Hematopoietic multipotent progenitor cell treated with erythropoietin and hydrocortisone succinate and interleukin-3 and kit ligand, for 6 days (in vitro differentiated cells): ENCODE measurements at places on chromosomes 12 and 14.
A peak's percentile ranks its signal among the peaks of the same experiment; 100 is the strongest.

GRCh38 chr14:35138585-35138984 is 16.2 kb downstream of the PRORP start:
- no peak for DNase-seq

DNA sequence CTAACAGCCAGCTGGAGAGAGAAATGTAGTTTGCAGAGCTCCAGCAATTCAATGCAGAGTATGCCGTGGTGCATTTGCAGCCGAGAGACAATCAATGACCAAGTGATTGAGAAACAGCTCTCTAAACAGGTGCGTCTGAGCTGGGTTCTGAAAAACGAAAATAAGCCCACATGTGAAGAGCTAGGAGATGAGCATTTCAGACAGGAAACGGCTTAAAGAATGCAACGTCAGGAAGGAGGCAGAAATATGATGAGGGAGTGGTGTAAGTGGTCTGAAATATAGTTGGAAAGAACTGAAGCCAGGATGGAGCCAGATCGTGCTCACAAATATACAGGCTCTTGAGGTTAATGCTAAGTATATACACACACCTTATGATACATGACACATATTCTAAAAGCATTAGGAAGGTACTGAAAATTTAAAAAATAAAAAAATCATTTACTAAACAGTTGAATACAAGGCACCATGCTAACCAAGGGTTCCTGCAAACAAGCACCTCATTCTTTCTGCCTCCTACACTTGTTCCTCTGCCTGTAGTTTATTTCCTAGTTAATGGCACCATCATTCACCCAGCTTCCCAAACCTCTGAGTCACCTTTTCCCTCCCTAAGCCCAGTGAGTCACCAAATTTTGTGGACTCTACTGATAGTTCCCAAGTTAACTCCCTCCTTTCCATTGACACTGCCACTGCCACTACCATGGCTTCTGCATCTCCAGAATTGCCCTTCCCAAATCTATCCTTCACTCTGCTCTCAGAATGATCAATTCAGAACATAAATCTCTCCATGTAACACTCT is 2.3 kb upstream of the GARIN2 start:
- no peak for DNase-seq

DNA sequence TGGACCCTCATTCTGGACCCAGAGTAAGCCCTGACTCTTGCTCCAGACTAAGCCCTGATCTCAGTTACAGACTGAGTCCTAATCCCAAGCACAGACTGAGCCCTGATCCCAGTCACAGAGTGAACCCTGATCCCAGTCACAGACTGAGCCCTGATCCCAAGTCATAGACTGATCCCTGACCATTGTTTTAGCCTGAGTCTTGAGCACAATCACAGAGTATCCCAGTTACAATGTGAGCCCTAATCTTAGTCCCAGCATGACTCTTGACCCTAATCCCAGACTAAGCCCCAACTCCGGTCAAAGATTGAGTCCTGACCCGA is 240.6 kb downstream of the RBM19 start:
- no peak for DNase-seq

DNA sequence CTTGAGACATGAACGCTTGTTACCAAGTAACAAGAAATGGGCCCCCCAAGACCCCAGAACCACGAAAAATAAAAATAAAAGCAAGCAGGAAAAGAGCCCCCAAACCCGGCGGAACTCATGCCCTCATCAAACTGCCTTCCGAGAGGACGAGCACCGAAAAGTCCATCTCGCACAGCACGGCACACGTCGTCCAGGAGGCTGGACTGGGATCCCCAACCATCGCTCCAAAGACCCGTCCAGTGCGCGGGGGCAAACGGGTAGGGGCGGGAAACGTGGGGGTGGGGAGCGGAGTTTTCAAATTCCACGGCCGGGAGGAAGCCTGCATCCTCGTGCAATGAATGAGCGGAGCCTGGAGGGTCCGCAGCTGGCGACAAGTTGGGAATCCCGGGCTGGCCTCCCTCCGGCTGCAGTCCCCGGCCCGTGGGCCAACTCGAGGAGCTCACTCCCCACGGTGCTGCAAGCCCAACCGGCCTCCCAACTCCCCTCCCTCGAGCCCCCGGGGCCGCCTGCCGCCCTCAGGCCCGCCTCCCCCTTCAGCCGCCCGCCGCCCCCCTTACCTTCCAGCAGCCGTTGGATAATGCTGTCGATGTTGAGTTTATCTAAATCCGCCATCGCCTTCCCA is 484 bp downstream of the PPP1CC start:
- peak; percentile 37 for DNase-seq

- no peak for DNase-seq
Observed at GRCh38 chr12:115225845-115226244, 541.9 kb upstream of the TBX3 start.

GRCh38 chr12:129423041-129423580 is 480.7 kb downstream of the TMEM132D start:
- DNase-seq = no peak

DNA sequence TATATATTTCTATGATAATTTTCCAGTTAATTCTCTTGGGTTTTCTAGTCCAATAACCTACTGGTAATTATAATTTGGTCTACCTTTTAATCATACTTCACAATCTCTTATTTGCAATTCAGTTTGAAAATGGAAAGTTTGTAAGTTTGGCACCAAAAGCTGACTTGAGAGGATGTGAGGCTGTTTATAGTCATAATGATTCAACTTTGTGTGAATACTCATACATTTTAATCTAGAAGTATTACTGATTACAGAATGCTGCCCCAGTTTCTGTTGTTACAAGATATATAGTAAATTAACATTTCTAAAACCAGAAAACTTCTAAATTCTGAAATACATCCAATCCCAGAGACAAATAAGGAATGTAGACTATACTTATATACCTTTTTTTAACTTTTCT is 158.2 kb downstream of the SLC38A4 start:
- DNase-seq = no peak

GRCh38 chr12:50132505-50133135 is 20.6 kb downstream of the COX14 start:
- peak; percentile 79 for DNase-seq

- peak; percentile 12 for DNase-seq
Observed at GRCh38 chr12:114476159-114476558, 70.2 kb upstream of the TBX5 start.

DNA sequence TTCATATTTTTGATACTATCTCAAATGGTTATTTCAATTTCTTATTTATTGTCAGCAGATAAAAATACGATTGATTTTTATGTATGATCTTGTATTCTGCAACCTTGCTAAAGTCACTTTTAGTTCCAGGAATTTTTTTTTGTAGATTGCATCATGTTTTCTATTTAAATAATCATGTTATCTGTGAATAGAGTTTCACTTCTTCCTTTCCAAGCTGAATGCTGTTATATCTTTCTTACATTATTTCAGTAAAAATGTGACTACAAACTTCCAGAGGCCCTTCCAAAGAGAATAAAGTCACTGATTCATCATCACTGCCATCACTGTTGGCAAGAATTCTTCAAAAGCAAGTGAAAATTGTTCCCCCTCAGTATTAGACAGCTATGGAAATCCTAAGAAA is 104.7 kb upstream of the RAP1B start:
- DNase-seq = no peak

GRCh38 chr14:55893705-55894104 is 224.5 kb upstream of the PELI2 start:
- DNase-seq = no peak

- DNase-seq = no peak
Observed at GRCh38 chr12:24928131-24928530, 20.8 kb downstream of the BCAT1 start.

GRCh38 chr14:75461303-75461702 is 33.5 kb downstream of the JDP2 start:
- DNase-seq = no peak

DNA sequence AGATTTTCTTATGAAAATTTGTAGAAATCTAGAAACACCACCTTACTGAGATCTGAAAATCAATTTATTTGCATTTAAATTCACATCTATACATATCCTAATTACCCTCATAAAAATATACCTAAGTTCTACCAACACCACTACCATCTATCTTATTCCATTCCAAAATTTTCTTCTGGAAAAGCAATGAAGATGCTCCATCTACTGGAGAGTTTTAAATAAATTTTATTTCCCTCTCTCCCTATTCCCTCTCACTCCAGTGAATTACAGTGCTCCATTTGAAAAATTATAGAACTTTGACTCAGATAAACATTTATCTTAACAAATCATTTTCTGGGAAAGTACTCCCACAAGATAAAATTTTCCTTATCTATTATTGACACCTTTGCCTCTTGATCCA is 2.3 kb upstream of the C14orf39 start:
- DNase-seq = no peak

DNA sequence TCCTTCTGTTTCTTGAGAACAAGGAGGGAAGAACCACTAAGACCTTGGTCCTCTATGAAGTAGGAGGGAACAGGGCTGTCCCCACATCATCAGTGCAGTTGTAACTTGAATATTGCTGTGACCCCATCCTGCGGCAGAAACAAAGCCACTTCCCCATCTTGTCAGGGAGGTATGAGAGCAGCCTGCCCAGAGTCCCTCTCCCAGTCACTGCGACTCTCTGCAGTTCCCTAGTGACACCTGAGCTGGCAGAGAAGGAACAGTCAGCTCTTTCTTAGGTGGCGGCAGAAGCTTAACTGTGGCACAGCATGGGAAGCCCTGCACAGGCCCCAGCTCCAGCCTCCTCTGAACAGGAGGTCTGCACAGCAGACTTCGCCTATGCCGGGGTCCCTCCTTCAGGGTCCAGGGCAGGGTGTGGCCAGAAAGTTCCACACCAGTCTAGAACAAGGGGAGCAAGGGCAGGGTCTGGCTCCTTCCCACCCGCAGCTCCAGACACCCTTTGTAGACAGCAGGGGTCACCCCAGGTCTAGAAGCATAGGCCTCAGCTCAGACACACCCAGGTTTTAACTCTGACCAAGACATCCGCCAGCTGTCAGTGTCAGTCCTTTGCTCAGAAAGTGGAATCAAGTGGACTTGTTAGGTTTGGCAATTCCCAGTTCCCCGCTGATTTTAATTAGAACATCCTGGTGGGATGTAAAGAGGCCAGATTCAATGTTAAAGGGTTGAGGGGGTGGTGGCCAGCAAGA is 36.8 kb downstream of the DEGS2 start:
- peak; percentile 48 for DNase-seq

DNA sequence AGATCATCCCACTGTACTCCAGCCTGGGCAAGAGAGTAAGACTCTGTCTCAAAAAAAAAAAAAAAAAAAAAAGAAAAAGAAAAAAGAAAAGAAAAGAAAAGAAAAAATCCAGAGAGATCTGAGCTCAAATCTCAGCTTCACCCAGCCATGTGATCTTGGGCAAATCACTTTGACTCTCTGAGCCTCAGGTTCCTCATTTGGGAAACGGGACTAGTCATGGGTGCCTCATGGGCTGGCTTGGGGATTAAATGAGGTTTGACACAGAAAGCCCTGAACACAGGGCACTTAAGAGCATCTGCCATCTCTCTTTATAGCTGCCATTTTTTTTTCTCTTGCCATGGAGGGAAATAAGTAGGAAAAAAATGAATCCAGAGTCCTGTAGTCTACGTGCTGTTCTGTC is 86.2 kb upstream of the MYL2 start:
- no peak for DNase-seq

- no peak for DNase-seq
Observed at GRCh38 chr12:108643941-108644810, 10.5 kb upstream of the SELPLG start.

- peak; percentile 16 for DNase-seq
Observed at GRCh38 chr12:88579601-88580050, 645 bp downstream of the KITLG start.

DNA sequence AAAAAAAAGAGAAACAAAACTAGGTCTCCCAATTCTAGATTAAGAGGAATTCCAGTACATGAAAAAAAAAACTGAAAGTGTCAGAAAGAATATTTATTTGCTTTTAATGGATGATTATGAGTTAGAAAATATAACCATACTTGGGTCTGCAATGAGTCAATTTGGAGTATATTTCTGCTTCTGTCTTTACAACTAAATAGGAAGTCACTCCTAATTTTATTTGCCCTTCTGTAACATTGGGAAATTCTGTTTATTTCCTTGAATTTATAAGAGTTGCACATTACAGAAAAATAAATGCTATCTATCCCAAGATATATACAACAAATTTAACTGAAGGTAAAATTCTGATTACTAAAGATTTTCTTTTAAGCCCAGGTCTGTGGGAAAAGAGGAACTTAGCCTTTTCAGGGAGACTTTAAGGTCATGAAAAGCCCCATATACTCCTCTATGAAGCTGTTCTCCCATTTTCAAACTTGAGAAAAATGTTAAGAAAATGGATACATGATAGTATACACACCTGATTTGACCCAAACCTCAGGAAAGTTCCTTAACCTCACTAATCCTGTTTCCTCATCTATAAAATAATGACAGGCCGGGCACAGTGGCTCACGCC is 7.2 kb downstream of the SINHCAF start:
- DNase-seq = no peak

GRCh38 chr12:42568952-42569915 is 20.3 kb downstream of the PRICKLE1 start:
- peak; percentile 72 for DNase-seq

GRCh38 chr12:43291516-43291915 is 260.5 kb downstream of the ADAMTS20 start:
- DNase-seq = no peak

DNA sequence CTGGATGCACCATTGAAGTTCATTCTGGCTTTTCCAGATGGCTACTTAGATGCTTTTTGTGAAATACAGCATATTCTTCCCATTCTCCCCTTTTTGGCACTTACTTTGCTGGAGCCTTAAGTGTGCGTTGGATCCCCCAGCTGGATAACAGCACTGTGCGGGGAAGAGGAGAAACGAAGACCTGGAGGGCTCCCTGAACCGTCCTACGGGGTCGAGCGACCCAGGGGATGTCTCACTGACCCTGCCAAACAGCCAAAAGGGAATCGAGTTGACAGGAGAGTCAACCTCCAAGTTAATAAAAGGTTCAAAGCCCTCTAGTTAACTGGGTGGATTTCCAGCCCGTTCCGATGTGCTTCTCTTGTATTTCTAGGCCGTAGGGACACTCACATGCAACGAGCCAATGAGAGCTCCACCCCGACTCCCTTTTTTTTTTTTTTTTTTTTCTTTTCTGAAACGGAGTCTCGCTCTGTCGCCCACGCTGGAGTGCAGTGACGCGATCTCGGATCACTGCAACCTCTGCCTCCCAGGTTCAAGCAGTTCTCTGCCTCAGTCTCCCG is 1.0 kb upstream of the CAMKK2 start:
- DNase-seq = peak; percentile 78

DNA sequence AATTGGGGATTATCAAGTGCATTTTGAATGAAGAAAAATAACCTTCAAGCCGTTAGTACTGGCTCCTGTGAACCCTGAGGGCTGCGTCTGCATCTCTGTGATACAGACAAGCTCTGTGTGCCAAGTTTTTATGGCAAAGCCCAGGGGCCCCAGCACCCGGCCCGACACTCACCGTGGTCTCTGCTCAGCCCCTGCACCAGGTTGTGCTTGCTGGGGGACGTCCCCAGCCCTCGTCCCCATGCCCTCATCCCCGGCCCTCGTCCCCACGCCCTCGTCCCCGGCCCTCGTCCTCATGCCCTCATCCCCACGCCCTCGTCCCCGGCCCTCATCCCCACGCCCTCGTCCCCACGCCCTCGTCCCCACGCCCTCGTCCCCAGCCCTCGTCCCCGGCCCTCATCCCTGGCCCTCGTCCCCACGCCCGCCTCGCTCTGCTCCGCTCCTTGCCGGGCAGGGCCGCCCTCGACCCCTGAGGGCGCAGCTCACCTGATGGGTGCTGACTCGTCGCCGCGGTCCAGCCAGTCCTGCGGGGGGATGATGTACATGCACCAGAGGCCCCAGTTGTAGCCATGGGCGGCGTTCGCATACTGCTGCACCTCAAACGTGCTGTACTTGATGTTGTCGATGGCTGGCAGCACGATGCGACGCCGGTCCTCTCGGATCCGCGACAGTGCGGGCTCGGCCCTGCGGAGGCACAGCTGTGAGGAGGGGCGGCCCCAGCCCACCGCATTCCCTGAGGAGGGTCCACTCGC is 72.0 kb downstream of the GALNT9 start:
- DNase-seq = no peak
